ENCODE measurements at places on chromosomes 7 and 10.

DNA sequence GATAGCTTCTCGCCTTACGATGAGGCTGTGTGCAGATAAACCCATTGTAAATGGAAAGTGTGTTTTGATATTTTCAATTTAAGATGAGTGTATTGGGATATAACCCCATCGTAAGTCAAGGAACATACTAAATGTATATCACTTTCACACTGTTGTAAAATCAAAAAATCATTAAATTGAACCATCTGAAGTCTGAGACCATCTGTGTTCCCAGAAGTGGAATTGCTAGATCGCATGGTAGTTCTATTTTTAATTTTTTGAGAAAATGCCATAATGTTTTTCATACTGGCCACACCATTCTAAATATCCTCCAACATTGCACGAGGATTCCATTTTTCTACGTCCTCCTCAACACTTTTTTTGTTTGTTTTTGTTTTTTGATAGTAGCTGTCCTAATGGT, 209.1 kb upstream of the MTPN start:
- no peak for DNase-seq

GRCh38 chr10:30865141-30865926, 166.3 kb downstream of the ZNF438 start:
- DNase-seq, result peak; percentile 96

DNA sequence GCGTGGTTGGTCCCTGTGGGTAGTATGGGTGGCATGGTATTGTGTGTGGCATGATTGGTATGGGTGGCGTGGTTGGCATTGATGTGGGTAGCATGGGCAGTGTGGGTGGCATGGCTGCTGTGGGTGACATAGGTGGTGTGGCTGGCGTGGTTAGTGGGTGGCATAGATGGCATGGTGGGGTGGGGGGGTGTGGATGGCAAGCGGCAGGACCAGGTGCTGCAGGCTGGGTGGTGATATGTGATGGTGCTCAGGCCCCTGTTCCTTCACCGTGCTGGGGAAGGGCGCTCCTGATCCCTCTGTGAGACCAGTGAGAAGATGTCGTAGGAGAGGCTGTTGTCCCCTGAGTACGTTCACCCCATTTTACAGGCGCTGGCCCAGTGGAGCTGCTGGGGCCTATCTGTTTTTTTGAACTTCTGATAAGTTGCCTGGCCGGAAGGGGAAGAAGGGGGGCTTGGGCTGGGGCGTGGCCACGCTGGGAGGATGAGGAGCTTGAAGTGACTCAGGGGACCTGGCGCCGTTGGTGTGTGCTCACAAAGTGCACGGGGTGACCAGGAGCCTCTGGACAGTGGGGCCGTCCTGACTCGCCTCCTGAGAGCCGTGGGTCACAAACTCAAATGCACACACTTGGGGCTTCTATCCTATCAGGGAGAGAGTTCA, 17.5 kb downstream of the INPP5A start:
- DNase-seq, result peak; percentile 55

- DNase-seq, result no peak
Measured at GRCh38 chr10:114507449-114507848, 103.1 kb upstream of the AFAP1L2 start.

DNA sequence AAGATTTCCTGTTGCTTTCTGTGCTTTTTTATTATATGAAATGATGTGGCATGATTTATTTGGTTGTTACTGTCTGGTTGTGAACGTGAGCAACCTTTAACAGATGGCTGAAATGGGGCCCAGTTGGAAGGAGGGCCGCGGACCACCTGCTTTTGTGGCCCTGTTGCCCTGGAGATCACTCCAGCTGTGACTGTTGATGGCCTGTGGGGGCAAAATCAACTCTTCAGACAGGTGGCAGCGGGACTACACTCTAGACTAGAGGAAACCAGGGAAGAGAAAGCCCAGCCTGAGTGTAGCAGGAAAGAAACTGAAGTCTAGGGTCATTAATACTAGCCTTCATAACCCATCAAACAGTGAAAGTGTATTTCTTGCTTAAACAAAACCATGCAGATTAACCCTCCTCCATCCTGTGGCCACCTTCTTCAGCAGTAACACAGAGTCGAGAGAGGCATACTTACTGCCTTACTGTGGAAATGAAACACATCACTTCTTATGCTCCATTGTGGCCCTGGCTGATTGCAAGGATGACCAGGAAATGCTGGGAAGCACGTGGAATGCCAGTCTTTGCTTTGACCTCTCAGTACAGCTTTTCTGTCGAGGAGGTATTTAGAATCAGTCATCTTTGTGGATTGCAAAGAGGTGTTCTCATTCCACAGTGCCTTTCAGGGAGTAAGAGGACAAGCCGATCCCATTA, 80.5 kb downstream of the CCNY start:
- DNase-seq, result no peak

DNA sequence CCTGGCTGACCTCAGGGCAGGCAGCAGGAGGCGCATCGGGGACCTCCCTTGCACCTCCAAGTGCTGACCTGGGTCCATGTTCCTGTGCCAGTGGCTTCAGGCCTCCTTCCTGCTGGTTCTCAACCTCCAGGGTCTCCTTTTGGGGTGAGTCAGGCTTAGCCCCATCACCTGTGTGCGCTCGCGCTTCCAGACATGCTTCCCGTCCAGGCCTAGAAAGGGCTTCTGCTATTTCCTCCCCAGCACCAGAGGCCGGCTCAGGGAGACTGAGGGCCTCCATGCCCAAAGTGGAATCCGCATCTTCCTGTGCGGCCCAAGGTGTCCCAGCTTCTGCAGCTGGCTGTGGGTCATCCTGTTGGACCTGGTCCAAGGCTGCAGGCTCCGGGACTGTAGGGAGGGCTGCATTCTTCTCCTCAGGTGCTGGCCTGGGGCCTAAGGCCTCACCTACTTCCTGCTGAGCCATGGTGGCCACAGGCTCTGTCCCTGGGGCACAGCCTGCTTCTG, 5.9 kb downstream of the NACAD start:
- DNase-seq, result no peak

- no peak for DNase-seq
Measured at GRCh38 chr10:70268376-70268775, 15.4 kb downstream of the NPFFR1 start.

GRCh38 chr10:44576702-44577191, 191.8 kb upstream of the CXCL12 start:
- no peak for DNase-seq

GRCh38 chr7:92731335-92732063, 104.9 kb downstream of the CDK6 start:
- DNase-seq, result peak; percentile 96

- peak; percentile 26 for DNase-seq
Measured at GRCh38 chr10:22629852-22630233, 84.5 kb downstream of the PIP4K2A start.

- DNase-seq, result peak; percentile 19
Measured at GRCh38 chr10:83908506-83908905, 230.8 kb upstream of the GHITM start.
